ENCODE measurements at places on chromosomes 2 and 18.

- no peak for DNase-seq
These were observed 147.7 kb downstream of the TWIST2 start for GRCh38 chr2:238995634-238996033.

GRCh38 chr18:60017371-60017770, 117.6 kb downstream of the PMAIP1 start:
- DNase-seq = no peak

DNA sequence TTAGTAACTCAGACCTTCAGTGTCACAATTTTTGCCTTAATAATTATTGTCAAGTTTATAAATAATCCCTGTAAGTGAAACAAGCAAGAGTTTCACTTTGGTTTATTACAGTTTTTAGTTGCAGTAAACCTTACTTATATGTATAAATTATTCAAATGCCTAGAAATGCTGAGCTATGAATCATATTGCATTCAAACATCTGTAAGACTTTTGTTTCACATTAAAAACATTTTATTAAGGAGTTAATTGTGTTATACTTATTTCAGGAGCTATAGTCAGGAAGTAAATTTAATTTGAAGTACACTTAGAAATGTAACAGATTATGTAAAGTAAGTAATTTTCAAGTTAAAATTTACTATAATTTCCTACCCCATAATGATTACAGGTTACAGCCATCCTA, 3.9 kb upstream of the ETAA1 start:
- no peak for DNase-seq

GRCh38 chr18:58772161-58772560, 92.5 kb upstream of the ZNF532 start:
- DNase-seq = no peak

DNA sequence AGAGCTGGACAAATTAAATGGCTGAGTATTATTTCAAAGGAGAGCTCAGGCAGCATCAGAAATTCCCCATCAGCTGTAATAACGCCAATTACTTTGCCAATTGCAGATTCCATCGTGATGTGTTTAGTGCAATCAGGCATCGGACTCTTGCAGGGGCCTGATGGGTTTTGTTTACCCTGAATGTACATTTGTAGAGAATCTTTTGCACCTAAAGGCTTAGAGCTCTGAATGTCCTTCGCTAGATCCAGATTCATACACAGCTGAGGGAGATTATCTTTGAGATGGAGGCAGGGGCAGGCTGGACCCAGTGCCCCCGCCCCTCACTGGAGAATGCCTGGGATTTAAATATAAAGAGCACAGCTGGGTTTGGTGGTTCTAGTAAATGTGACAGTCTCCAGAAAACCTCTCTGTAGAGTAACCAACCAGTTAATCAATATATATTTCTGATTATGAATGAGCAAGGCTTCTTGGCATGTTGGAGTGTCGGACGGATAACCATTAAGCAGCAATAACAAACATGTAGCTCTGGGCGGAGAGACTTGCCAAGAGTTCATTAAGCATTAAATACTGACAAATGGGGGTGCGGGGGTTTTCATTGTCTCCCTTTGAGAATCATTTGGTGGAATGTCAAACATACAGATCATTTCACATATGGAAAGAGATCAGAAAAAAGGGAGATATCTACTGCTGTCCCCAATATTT, 200.9 kb downstream of the SETBP1 start:
- no peak for DNase-seq

DNA sequence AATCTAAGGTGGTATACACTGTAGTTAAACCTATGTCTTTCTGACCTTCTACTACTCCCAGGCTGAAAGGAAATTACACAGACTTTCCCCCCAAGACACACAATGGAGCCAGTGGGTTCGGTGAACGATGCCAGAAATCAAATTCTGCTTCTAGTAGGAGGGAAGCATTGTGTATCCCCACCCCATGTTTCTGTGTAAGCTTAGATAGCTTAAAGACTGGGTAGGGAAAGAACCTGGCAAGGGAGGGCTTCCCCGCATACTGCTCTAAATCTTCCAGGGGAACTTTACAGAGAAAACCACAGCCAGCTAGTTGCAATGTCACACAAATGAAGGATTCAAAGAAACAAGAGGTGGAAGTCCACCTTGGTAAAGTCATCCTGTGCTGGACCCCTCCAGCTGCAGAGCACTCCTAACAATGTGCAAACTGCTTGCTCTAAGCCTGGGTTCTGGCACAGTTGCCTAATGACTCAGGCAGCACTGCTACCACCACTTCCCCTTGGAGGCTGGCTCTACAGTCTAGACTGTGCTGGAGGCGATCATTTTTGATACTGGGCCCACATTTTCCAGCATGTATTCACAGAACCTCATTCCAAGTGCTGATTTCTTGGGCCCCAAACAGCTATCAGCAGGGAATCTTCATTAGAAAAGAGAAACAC, 47.5 kb downstream of the TRIB2 start:
- no peak for DNase-seq

- peak; percentile 54 for DNase-seq
These were observed 13.5 kb downstream of the ZFP36L2 start for GRCh38 chr2:43212931-43213330.

- no peak for DNase-seq
These were observed 69.9 kb downstream of the ZC3H6 start for GRCh38 chr2:112345030-112346027.

DNA sequence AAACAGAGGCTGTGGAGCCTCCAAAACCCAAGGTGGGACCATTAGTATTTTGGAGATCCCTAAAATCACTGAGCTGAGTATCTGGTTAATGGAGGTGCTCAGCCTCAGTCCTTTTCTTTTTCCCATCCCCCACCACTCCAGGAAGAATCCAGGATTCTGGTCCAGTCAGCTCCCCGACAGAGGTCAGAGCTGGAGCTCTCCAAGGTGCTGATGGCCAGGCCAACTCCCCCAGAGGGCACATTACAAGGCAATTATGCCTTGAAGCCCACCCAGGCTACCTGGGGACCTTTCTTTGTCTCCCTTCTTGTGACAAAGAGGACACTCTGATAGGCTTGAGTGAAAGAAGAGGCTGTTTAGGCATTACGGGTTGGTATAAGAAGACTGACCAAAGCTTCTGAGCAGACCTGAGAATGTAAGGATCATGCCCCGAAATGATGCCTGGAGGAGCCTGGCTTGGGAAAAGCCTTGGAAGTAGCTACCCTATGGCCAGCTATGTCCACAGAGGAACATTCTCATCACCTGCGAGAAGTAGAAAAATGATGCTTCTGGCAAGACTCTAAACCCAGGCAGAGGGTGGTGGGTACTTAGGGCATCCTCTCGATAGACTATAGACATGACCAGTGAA, 102.5 kb upstream of the LDAH start:
- DNase-seq = no peak

- DNase-seq = peak; percentile 74
These were observed 35.4 kb upstream of the RHOB start for GRCh38 chr2:20411361-20411894.

GRCh38 chr2:213544940-213545339, 260.7 kb downstream of the SPAG16 start:
- DNase-seq = no peak

DNA sequence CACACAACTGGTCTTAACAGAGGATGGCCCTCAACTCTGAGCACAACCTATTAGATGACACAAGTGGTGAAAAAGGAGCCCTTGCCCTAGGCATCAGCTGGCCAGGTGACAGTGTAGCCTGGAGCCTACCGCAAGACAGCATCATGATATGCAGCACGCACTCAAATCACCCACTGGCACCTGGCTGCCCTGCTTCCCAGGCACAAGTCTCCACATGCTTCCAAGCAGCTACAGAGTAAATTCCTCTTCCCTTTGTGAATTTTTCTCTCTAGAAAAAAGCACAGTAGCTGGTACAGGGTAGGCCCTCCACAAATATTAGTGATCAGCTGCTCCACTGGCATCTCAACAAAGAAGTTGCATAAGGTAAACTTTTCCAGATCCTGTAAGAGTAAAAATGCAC, 6.0 kb downstream of the FBXO15 start:
- no peak for DNase-seq

DNA sequence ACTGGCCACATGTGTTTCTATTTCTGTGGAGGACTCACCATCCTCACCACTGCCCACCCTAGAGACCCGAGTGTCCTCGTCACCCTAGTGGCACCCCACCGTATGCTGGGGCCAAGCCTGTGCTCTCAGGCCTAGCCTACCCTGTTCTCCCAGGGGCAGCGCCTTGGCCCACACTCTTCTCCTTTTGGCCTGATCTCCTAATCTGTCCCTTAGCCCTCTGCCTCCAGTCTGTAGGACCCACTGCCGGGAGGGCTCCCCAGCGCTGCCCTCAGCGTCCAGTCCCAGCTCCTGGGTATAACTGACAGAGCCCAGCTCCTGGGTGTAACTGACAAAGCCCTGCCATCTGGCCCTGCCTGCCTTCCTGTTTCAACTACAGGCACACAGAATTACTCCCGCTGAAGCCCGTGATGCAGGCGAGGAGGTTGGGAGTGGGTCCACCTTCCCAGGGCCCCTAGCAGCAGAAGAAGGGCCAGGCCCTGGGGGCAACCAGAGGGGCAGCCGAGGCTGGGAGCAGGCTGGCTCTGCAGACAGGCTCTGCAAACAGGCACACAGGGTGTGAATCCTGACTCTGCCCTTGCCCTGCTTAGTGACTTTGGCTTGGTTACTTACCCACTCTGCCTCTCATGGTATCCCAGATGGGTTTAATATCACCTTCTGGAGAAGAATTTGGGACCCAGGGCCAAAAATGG, 25.6 kb upstream of the PTMA start:
- DNase-seq = no peak

DNA sequence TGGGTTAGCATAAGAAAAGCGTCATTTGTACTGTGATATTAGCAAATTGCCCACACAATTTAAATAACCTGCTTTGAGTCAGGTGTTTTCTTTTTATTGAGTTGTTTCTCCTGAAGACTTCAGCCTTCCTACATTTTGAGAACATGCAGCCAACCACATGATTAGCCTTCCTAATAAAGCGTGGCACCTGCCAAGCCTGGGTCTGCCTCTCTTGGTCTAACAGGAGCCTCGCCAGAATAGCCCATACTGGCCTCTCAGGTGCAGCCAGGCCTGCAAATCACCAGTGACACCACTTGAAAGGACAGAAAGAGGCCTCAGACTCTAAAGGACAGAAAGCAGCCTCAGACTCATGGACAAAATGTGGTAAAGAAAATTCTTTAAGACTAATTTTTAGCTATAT, 653.8 kb downstream of the BCL11A start:
- DNase-seq = no peak

DNA sequence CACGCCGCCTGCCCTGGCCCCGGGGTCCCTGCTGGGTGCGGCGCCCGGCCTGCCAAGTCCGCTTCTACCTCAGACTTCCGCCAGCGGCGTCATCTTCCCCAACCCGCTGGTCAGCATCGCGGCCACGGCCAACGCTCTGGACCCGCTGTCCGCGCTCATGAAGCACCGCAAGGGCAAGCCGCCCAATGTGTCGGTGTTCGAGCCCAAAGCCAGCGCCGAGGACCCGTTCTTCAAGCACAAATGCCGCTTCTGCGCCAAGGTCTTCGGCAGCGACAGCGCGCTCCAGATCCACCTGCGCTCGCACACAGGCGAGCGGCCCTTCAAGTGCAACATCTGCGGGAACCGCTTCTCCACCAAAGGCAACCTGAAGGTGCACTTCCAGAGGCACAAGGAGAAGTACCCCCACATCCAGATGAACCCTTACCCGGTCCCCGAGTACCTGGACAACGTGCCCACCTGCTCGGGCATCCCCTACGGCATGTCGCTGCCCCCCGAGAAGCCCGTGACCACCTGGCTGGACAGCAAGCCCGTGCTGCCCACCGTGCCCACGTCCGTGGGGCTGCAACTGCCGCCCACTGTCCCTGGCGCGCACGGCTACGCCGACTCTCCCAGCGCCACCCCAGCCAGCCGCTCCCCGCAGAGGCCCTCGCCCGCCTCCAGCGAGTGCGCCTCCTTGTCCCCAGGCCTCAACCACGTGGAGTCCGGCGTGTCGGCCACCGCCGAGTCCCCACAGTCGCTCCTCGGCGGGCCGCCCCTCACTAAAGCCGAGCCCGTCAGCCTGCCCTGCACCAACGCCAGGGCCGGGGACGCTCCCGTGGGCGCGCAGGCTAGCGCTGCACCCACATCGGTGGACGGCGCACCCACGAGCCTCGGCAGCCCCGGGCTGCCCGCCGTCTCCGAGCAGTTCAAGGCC, 13.7 kb downstream of the SALL3 start:
- DNase-seq = no peak

DNA sequence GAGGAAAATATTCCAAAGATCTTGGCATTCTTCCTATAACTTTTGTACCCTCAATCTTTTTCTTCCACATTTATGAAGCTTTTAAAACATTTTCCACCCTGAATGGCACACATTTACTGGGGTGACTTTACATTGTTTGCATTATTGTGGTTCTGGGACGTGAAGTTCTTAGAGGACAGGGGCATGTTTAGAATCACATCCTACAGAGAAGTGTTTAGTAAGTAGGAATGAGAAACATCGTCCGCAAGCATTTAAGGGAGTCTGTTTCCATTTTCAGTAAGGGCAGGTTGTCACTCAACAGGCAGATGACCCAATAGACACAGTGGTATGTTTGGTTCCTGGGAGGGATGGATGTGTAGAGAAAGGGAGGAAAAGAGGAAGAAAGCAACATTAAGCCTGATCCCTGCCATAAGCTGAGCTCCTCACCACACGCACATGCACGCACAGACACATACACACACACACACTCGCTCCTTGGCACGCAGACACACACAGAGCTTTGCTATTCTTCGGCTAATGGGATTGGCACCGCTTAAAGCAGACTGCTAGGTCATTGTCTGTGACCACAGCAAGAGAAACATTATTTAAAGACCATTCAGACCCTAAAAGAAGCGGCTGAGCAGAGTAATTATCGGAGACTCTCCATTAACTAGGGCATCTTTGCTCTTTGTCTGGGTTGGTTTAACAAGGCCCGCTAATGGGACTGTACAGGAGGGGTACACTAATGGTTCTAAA, 14.2 kb upstream of the PLEKHM3 start:
- DNase-seq = no peak

- no peak for DNase-seq
These were observed 38.4 kb downstream of the PELI1 start for GRCh38 chr2:64105670-64106461.

DNA sequence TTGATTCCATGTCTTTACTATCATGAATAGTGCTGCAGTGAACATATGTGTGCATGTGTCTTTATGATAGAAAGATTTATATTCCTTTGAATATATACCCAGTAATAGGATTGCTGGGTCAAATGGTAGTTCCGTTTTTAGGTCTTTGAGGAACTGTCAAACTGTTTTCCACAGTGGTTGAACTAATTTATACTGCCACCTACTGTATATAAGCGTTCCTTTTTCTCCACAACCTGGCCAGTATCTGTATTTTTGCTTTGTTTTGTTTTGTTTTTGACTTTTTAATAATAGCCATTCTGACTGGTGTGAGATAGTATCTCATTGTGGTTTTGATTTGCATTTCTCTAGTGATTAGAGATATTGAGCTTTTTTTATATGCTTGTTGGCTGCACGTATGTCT, 641.6 kb downstream of the SUCLG1 start:
- DNase-seq = no peak

DNA sequence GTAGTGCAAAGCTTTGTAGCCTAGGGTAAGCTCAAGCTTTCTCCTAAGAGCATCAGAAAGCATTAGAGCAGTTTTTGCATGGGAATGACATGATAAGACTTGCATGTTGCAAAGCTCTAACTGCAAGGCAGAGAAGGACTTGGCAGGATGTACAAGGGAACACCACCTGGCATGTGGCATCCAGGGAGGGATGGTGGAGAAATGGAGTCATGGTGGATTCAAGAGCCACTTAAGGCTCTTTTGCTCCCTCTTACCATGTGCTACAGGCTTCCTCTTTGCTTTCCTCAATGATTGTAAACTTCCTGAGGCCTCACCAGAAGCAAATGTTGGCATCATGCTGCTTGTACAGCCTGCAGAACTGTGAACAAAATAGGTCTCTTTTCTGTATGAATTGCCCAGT, 266.0 kb downstream of the GLI2 start:
- no peak for DNase-seq

GRCh38 chr18:27666016-27666415, 480.9 kb upstream of the CHST9 start:
- DNase-seq = no peak

Measured in CD4-positive, alpha-beta T cell treated with Interferon alpha-2 for 1 hour (primary cell).